ENCODE measurements at places on chromosomes 1 and 21.

GRCh38 chr1:32128479-32128878 lies 20.6 kb downstream of the KPNA6 start:
- no peak for DNase-seq

- DNase-seq, result no peak
Measured at GRCh38 chr1:107920999-107921398, 44.0 kb downstream of the VAV3 start.

GRCh38 chr1:226322986-226323385 lies 14.0 kb upstream of the LIN9 start:
- DNase-seq, result no peak

DNA sequence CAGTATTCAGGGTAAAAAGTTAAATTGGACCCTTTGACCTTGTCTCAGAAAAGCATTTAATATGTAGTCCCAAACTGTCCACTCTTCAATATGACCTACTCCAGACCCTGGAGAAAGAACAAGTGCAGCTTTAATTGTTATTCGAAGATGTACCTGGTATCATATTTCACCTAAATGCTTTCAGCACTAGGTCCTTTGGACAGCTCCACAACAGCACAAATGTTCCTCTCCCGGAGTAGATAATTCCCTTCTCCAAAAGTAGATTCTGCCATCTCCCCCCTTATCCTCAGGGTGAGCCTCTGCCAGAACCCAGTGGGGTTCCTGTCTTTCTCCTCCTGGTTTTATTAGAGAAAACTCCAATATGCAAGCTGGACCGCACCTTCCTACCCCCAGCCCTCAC lies 104.5 kb upstream of the AJAP1 start:
- DNase-seq, result no peak

All from NCI-H1436 treated with DMSO at 0.1 percent for 48 hours (cell line).